Effector memory CD8-positive, alpha-beta T cell (primary cell): ENCODE measurements at places on chromosomes 6 and 20.

DNA sequence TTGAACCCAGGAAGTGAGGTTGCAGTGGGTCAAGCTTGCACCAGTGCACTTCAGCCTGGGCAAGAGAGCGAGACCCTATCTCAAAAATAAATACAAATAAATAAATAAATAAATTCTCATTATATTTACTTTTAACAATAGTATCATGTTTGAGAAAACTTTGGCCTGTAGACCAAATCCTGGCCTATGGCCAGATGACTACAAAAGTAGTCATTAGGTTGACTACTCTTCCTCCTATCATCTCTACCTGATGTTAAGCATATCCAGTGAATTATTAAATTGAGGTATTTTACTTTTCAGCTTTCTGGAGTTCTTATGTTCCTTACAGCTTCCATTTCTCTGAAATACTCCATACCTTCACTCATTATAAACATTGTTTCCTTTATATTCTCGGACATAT lies 280.6 kb downstream of the LAMA2 start:
- no peak for DNase-seq

GRCh38 chr6:69758214-69758613 lies 38.6 kb downstream of the LMBRD1 start:
- DNase-seq: no peak

DNA sequence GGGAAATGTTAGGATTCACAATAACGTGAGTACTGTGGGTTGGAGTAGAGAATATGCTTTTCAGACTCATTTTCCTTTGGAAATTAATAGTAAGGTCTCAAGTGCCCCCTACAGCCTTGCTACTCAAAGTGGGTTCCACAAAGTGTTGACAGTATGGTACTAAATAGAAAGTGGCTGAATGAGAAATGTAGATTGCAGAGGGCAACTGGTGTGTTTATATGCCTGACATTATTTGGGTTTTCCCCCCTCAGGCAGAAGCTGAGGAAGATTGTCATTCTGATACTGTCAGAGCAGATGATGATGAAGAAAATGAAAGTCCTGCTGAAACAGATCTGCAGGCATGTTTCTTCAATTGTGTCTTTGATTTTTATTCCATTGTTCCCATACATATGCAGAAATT lies 5.6 kb downstream of the FBXO9 start:
- DNase-seq: no peak

DNA sequence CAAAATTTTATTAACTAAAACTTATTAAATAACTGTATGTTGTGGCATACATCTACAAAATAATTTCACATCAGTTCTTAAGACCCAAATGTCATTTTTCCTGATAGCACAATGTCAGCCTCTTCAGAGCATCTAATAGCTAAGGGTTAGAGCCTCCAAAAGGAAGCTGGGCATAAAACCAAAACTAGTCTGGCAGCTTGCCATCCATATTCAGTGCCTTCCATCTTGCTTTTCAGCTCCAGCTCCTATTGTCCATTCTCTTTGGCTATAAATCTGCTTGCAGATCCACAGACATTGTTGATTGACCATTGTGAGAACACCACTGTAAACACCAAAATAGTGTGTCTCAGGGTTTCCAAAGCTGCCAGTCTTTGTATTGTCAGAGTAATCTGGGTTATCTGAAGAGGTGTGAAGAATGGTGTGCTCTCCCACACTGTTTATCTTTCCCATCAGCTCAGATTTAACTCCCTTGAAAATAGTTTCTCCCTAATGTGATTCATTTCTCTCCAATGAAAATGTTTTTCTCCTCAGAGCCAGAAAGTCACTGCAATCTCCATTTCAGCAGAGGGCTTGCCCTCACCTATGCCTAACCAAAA lies 154.8 kb upstream of the KCNQ5 start:
- no peak for DNase-seq

DNA sequence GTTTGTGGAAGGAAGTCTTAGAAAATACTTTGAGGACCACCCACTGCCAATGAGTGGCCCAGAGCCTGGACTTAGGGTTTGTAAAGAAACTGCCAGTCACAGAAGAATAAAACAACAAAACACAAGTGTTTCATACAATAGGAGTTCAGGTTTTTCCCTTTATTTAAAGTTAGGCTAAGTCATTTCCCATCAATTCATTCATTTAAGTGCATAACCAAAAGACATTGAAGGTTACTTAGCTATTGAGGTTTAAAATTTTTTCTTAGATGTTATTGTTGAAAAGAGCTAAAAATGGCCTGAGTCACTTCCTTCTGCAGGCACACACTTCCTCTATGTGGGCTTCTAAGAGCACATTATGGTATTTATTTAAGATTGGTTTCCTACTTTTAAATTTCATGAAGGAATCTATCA lies 54.2 kb downstream of the ARMC2 start:
- no peak for DNase-seq

- no peak for DNase-seq
These were observed 165.7 kb upstream of the RREB1 start for GRCh38 chr6:6942091-6942490.

- no peak for DNase-seq
These were observed 82.2 kb upstream of the PMEPA1 start for GRCh38 chr20:57791966-57792365.

- DNase-seq: no peak
These were observed 48.3 kb downstream of the FAM217A start for GRCh38 chr6:4030669-4031068.

DNA sequence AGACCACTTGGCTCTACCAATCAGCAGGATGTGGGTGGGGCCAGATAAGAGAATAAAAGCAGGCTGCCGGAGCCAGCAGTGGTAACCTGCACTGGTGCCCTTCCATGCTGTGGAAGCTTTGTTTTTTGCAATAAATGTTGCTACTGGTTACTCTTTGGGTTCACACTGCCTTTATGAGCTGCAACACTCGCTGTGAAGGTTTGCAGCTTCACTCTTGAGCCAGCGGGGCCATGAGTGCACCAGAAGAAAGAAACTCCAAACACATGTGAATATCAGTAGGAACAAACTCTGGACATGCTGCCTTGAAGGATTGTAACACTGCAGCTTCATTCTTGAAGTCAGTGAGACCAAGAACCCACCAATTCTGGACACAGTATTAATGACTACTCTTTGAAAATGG lies 89.9 kb upstream of the MBOAT1 start:
- DNase-seq: no peak

- DNase-seq: no peak
These were observed 90.6 kb downstream of the PSMB1 start for GRCh38 chr6:170462366-170463020.

DNA sequence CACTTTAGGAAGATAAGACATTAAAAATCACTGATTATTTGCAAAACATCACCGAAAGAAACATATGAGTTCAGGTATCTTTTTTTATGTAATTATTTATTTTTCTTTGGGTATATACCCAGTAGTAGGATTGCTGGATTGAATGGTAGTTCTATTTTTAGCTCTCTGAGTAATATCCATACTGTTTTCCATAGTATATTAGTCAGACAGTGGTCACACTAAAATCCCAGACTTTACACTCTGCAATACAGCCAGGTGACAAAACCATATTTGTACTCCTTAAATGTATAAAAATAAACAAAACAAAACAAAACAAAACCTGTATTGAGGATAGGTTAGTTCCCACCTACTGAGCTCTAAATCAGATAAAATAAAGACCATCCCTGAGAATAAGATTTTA lies 1024.3 kb upstream of the EYS start:
- no peak for DNase-seq

GRCh38 chr20:52425253-52425652 lies 233.7 kb upstream of the ZFP64 start:
- no peak for DNase-seq

- no peak for DNase-seq
These were observed 1324.4 kb downstream of the GRIK2 start for GRCh38 chr6:102717737-102718456.

GRCh38 chr6:111687652-111688051 lies 82.0 kb upstream of the TRAF3IP2 start:
- DNase-seq: no peak

GRCh38 chr20:13546497-13547131 lies 92.1 kb downstream of the TASP1 start:
- DNase-seq: peak; percentile 45

DNA sequence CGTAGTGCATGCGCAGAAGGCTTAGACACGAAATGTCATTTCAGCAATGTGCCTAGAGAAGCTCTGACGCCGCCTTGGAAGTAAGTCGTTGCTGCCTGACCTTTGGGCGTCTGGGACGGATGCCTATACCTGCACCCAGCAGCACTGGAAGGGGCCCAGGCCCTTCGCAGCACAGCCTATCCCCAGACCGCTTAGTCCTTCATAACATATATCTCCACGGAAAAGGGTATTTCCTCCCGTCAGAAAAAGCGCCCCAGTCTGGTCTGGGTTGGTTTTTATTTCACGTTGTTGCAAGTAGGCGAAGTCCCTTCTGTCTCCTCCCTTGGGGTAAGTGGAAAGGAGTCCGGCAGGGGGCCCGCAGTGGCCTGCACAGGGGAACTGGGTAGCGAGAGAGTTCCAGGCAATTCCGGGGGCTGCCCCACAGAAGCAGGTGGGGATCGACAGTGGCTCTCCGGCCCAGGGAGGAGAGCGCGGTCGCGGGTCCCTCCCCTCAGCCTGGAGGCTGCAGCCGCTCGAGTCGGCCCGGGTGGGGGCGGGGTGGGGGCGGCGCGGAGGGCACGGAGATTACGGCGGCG lies 559 bp upstream of the EYA4 start:
- DNase-seq: no peak

GRCh38 chr20:3854462-3854871 lies 7.8 kb downstream of the MAVS start:
- no peak for DNase-seq

DNA sequence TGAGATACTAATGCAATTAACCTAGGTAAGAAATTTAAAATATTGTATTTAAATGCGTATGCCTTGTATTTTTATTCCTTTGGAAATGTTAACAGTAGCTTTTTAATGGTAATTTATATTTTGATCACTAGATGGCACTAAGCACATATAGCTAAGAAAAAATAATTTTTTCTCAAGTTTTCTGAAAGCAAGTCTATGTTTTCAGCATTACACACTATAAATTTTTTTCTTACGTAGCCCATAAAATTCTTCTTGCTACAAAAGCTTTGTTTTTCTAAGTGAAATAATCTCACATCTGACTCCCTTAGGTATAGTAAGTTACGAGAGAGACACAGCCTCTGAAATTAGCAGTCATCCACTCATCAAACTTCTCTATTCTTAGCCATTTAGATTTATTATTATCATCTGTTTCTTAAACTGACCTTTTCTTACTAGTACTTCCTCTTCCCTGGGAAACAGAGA lies 35.7 kb downstream of the TSPYL4 start:
- DNase-seq: no peak

GRCh38 chr6:14016935-14017625 lies 92.3 kb downstream of the RNF182 start:
- DNase-seq: no peak

DNA sequence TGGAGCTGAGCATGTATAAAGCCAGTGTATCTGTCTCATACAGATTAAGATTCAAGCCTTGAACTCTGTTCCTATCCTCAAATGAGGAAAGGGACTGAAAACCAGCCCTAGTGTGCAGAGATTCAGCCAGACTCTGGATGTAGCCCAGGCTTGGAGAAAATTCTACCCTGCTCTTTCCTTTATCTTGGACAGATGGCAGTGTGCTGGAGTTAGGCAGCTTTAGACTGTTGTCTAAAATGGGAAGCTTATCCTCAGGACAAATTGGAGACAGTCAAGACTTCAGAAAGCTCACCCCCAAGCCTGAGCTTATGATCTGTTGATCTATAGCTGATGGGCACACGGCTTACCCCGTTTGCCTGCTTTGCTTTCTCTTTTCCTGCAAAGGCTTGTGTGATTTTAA lies 1057.6 kb downstream of the KIF16B start:
- no peak for DNase-seq

DNA sequence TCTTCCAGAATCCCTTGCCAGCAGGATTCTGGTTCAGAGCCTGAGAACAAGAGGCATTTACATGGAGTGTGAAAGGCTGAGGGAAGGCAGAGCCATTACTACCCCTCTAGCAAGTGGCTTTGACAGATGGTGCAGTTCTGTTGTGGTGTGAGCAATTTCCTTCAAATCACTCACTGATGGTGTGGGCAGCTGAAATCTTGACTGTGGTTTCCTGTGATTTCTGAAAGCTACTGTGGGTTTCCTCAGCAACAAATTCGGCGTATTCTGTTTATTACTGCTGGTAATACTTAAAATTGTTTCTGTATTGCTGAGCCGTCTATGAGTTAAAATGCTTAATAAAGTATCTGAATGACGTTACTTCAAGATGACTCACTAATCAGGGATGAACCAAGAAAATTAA lies 181.5 kb upstream of the TCF21 start:
- no peak for DNase-seq

DNA sequence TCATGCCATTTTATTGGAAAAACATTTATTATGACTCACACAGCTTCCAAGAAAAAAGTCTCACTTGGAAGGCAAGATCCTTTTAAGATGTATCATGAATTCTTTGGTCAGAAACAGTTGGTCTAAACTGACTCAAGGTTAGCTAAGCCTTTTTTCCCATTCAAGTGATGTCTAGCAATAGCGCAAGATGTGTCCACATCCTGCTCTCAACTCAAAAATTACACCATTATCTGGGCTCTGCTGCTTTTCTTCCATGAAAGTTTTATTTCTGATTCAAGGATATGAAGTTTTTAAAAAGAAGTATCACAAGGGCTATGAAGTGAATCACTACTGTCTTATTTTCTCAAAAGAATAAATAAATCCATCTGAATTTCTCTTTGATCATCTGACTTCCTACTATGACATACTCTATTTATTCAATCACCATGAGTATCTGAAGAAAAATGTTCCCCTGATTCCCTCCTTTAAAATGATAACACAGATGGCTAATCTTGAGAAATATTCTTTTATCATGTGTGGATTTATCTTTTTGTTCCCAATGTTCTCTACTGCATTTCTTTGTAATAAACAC lies 139.2 kb downstream of the AHI1 start:
- no peak for DNase-seq

DNA sequence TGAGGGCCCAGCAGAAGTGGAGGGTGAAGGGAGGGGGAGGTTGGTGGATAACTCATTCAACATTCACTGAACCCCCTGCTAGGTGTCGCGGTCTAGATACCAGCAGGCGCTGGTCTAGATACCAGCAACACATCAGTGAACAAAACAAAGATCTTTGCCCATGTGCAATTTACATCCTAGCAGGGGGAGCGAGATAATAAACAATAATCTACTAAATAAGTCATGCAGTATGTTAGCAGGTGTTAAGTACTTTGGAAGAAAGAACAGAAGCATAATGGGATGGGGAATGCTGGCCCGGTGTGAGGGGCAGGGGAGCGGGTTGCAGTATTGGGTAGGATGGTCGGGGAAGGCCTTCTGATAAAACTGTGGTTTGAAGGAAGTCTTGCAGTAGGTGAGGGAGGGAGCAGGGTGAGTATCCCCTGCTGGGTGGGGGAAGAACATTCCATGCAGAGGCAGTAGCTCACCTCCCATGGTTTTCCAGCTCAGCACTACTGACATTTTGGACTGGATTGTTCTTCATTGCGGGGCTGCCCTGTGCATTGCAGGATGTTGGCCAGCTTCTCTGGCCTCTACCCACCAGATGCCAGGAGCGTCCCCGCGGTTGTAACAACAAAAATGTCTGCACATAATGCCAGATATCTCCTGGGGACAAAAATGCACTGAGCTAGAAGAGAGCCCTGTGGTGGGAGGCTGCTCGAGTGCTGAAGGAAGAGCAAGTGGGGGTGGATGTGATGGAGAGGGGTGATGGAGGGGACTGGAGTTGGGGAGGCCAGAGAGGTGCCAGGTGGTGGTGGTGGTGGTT lies 117.3 kb downstream of the TOX2 start:
- no peak for DNase-seq
